ENCODE measurements at places on chromosomes 5 and 9.

GRCh38 chr5:151093476-151093889 is 12.6 kb upstream of the TNIP1 start:
- no peak for DNase-seq

DNA sequence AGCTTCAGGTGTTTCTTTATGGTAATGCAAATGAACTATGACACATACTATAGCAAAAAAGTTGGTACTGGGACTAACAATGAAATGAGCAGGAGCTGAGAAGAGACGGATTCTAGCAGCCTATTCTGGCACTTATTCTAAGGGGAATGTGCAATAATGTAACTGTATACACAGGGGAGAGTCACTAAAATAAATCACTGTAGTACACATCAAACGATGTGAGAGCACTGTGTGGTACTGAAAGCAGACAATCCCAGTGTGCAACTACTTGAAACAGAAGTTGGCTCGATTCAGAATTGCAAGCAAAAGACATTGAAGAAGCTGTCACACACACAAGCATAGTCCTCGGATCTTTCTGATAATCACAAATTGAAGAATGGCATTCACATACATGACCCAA is 1713.0 kb upstream of the CDH9 start:
- DNase-seq = no peak

DNA sequence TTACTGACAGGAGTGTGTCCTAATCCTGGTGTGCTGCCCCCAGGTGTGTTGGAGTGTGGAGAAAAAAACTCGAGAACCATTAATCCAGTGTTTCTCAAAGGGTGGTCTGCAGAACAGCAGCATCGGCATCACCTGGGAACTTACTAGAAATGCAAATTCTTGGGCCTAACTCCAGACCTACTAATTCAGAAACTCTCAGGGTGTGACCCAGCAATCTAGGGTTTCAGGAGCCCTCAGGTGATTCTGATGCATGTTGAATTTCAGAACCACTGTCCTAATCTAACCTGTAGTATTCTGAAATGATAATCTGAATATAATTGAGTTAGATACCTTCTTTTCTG is 30.0 kb upstream of the IL6ST start:
- no peak for DNase-seq

DNA sequence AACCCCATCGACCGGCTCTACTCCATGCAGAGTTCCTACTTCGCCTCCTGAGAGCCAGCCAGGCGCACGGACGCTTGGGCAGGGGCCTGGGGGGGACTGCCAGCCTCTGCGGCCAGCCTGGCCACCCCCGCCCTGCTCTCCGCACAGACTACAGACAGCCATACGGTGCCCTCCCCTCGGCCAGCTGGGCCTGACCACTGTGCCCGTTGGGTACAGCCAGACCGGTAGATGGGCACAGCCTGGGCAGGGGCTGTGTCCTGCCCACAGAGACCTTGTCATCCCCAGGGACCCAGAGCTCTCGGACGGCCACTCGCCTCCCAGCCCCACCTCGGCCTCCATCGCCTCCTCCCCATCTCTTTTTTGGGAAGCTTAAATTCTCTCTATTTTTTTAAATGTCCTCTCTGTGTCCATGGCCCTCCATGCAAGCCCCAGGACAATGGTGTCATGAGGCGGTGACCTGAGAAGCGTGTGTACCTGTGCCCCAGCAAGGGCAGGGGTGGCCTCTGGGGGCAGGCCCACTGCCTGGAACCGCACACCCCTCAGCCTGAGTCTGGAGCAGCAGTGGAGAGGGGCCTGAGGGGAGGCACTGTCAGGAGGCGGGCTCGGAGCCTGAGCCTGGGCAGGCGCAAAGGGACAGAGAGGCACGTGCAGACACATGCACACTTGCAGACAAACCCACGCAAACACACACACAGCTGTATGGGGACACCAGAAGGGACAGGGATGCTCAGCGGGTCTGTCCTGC is 82.8 kb downstream of the LMX1B start:
- DNase-seq = no peak

GRCh38 chr9:73183917-73184861 is 32.5 kb downstream of the ANXA1 start:
- no peak for DNase-seq

- DNase-seq = no peak
Observed at GRCh38 chr5:1104327-1105006, 7.4 kb downstream of the SLC12A7 start.

- no peak for DNase-seq
Observed at GRCh38 chr5:9058666-9059065, 487.2 kb downstream of the SEMA5A start.

GRCh38 chr5:146461319-146461718 is 14.2 kb downstream of the TCERG1 start:
- DNase-seq = no peak

- peak; percentile 4 for DNase-seq
Observed at GRCh38 chr9:134641173-134641989, at the start of gene COL5A1. COL5A1 (plus strand) TSS chr9:134641803; CDS start chr9:134642188, 385 bp downstream.

DNA sequence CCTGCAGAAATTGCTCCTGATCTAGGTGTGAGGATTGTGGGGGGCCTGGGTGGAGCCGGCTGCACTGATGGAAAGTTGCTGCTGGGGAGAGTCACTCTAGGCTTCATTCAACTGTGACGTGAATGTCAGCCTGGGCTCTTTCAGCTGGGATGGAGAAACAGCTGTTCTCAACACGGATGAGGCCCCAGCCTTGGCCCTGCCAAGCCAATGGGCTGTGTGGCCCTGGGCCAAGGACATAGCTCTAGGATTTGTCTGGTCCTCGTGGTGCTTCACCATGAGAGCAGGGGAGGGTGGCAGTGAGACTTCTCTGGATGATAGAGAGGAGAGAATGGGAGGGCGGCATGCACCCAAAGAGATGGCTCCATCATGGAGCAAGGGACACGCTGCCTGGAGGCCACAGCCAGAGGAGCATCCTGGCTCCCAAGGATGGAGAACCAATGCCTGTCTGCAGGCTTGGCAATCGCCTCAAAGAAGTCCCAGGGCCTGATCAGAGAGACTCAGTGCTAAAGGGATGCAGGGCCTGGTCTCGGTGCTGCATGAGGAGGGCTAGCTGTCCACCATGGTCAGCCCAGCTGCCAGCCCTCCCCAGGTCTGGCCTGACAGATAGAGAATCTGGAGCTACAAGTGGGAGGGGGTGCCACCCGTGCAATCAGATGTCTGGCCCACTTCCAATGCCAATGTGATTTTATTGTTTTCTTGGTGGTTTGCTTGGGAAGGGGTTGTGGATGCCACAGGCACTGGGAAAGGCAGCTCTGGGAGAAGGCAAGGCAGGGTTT is 141.0 kb downstream of the GADD45G start:
- DNase-seq = no peak

DNA sequence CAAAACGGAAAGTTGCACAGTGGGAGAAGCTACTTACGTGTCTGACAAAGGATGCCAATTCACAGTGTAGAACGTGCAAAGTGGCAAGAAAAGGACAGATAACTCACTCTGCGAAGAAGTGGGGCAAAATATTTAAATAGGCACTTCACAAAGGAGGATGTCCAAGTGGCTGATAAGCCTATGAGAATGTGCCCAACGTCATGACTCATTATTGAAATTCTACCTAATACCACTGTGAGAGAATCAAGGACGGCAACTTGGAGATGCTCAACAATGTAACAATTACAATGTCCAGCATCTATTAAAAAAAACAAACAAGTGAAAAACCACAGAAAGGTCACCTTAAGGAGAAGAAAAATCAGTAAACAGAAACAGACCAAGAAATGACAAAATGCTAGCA is 59.0 kb downstream of the NACC2 start:
- no peak for DNase-seq

DNA sequence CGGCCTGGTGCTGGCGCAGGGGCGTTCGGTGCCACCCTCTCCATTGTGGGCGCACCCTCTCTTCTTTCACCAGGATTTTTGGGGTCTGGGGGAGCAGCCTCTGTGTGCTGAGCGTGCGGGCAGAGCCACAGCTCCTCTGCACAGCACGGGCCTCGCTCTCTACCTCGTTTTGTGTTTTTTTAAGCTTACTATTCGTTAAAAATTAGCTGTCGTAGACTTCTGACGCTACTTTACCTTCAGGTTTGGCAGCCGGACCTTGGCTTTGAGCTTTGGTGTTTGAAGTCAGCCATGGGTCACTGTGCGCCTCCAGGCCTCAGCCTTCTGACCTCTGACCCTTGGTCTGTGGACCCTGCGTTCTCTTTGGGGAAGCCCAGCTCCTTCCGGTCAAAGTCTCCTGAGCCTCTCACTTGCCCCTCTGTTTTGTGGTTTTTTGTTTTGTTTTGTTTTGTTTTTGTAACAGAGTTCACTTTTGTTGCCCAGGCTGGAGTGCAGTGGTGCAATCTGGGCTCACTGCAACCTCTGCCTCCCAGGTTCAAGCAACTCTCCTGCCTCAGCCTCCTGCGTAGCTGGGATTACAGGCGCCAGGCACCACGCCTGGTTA is 88.2 kb upstream of the CACNA1B start:
- DNase-seq = no peak

GRCh38 chr5:77958642-77959330 is 182.6 kb upstream of the TBCA start:
- no peak for DNase-seq

DNA sequence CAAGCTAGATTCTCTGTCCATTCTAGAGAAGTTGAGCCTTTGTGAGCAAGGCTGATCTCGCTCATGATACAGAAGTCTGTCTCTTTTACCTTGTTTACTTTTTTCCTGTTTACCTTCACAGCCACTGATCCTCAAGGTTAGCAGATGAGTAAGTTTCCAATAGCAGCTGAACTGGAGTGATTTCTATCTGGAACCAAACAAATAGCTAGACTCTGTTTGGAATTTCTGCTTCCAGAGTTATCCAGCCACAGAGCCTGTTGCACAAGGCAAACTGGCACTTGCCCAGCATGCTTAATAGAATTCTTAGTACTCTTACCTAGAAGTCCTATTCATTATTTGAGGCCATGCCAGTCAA is 12.8 kb upstream of the PANK3 start:
- no peak for DNase-seq

DNA sequence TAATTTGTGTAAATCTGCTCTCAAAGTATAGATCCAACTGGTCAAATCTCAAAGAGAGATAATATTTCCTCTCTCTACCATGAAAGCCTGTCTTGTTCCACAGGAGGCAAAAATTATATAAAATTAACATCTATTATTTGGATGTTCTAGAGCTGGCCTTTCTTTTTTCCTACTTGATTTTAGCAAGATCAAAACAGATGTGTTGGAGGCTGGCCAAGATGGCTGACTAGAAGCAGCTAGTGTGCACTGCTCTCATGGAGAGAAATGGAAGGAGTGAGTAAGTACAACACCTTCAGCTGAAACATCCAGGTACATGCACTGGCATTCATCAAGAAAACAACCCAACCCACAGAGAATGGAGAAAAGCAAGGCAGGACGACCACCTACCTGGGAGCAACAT is 298.6 kb upstream of the SLC24A2 start:
- no peak for DNase-seq

GRCh38 chr5:123511290-123511647 is 708 bp upstream of the CSNK1G3 start:
- no peak for DNase-seq

DNA sequence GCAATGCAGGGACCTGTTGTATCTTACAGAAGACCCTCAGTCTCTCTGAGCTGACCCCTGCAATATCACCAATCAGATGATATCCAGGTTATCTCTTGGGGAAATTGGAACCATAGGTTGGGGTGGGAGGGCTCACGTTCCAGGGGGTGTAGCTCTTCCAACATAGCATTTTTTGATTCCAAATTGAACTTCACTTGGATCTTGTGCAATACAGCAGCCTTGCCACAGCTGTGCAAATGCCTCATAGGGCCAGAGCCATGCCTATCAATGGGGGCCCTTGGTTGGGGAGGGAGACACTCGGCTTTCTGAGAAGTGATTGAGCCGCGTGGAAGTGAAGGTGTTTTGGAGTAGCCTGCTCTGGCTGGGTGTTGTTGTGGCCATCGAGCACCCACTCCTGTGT is 117.2 kb upstream of the PITX1 start:
- no peak for DNase-seq

DNA sequence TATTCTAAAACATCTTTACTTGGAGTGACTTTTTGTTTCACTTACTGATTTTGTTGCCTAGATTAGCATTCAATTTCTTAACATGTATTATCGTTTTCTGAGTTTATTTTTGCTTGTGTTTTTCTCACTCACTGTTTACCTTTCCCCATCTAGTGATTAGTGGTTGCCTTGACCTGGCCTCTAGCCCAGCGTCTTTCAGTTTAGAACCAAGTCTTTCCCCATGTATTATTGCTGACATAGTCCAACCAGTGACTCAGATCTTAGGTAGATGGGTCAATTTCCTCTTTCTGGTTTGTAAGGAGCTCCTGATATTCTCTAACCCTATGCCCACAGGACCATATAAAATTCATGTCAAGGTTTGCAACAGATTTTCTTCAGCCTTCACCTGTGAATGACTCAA is 135.5 kb downstream of the PRR16 start:
- no peak for DNase-seq

DNA sequence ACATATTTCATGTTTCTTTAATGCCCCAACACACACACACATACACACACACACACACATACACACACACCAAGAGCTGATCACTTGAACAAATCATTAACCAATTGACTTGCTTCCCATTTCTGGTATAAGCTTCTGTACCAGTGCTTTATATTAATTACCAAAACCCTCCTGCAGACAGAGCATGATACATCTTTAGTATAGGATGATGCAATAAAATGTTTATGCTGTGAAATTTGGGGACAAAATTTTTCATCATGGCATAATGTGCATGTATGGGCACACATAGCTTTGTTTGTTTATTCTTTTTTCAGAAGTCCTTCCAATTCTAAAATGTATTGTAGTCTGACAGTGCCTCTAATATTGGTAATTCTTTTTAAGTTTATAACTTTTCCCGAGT is 34.5 kb downstream of the SLC1A3 start:
- DNase-seq = no peak

DNA sequence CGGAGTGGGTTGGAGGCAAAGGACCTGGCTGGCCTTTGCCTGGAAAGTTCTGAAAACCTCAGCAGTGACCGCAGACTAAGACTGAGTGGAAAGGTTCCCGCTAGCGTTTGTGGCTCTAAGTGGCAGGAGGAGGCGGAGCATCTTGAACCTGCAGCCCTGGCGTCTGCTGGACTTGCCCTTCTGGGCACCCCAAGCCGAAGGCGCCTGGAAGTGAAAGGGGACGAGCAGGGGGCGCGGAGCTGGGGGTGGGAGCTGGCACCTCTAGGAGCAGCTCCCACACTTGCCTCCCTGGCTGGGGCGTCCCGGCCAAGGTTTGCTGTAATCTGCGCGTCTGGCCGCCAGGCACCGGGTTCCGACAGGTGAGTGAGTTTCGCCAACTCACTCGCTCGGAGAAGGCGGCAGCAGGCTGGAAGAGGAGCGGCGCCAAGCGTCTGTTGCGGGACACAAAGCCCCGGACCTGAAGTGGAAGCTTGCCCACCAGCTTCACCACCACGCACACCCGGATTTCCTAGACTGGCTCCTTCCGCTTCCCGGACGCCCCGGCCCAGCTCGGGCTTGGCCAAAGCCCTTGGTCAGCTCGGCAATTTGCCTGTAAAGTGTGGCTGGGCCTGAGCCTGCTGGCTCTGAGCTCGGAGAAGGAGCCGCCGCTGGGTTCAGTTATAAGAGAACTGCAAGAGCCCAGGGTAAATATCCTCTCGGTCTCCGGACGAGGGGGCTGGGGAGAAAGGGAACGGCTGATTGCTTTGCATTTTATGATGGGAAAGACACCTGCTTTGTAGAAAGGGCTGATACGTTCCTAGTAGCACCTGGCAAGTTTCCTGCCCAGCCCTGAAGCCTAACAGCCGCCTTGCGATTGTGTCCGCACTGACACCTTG is at the start of gene GNA14:
Gene GNA14, minus strand, starts transcription at position 89 of the 875 bp plus-strand sequence. CDS start 529 bp downstream, outside the sequence.
- DNase-seq = no peak
